ENCODE measurements at places on chromosomes 16 and 17.

DNA sequence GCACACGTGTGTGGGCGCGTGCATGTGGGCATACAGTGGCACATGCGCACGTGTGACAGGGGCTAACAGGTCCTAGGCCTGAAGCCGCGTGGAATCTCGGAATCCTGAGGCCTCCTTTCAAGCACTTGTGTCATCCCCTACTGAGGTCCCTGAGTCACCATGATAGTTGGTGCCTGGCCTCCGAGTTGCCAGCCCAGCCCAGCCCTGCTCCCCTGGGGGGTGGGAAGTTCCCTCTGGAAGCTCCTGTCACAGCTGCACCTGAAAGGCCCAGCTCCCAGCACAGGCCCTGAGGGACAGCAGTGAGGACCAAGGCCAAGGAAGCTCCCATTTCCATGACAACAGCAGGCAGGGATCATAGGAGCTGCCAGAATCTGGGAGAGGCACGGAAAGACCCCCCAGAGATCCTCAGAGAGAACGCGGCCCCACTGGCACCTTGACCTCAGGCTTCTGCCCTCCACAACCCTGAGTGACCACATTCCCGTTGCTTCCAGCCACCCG lies 35.4 kb upstream of the ENPP7 start:
- DNase-seq: no peak

- DNase-seq: no peak
Observed at GRCh38 chr17:35238821-35239220, 4.1 kb upstream of the SLFN5 start.

GRCh38 chr17:76987486-76988093 lies 119.4 kb downstream of the MGAT5B start:
- no peak for DNase-seq

- no peak for DNase-seq
Observed at GRCh38 chr17:34799751-34800150, 161.5 kb downstream of the CCT6B start.

- no peak for DNase-seq
Observed at GRCh38 chr17:77425791-77426641, 285.2 kb downstream of the SEC14L1 start.

GRCh38 chr16:72120026-72120425 lies 26.4 kb downstream of the DHX38 start:
- DNase-seq: no peak

DNA sequence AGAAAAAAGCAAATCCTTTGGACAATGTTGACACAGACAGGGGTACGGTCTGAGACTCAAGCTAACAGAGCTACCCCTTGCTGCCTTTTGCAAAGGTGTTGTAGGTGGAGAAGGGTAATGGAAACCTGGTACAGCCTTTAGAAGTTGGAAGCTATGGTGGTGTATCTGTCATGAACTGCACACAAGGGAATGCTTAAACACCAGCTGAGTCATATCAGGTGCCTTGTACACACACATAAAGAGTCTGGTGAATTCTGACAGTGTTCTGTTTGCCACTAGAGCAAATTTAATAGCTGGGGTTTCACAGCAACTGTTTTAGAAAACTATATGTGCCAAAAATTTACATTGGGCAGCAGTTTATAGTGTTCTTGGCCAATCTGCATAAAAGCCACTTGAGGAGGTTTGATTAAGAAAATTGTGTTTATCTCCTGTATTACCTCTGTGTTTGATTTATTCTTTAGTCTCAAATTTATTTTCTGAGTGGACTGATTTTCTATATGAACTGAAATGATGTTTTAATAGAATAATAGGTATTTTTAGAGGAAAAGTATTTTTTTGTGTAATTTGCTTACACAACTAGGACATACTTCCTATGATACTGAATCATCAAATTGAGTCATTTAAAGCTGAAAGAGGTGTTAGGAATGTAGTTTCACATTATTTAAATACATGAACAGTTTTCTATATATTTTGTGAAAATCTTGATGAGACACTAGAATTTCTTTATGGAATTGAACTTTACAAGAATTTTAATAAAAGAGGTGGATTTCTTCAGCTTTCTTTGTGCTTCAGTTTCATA lies 136.9 kb downstream of the MAP2K6 start:
- no peak for DNase-seq

DNA sequence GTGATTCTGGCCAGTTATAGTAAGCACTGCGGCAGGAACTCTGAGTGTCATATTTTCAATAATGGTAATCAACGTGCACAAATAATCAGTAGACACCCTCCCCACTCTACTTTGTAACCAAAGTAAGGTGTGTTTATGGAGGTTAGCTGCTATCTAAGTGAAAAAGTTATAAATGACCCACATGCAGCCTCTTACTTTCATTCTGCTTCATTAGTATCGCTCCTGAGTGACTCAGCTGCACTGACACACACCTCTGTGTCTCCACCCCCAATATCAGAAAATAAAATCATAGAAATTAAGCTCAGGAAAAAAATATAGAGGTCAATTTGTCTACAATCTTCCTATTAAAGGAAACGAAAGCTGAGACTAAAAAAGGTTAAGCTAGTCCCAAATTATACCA lies 64.1 kb upstream of the TRAP1 start:
- DNase-seq: no peak

- no peak for DNase-seq
Observed at GRCh38 chr17:21517538-21518293, 141.6 kb downstream of the KCNJ12 start.

DNA sequence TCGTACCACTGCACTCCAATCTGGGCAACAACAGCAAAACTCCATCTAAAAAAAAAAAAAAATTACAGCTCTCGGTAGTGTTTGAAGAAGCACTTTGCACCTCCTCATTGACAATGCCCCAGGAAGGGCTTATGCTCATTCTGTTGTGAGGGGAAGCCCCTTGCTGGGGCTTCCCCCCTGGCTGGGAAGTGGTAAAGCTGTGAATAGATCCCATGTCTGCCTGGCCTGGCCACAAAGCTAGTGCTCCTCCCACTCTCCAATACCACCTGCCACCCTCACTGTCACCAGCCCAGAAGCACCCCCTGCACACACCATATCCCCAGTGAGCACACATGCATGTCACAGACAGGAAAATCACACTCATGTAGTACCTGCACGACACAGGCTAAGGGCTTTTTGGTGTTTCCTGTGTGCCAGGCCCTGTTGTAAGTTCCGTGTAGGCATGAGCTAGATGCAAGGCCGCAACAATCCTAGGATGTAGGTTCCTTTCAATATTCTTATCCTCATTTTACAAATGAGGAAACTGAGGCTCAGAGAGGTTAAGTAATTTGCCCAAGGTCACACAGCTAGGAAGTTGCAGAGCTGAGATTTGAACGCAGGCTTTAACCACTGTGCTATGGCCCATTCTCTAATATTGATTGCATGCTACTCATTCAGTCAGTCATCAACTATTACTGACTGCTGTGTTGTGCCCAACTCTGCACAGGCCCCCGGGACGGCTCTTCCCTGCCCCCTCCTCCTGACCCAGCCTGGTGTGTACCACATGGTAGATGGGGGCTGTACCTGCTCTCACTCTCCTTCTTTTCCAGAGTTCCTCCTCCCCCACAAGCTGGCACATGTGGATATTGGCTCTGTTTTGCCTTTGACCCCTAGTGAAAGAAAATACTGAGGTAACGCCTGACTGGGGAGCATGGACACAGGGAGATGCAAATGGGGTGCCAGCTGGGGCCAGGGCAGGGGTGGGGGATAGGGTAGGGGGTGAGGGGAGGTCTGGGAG lies 11.9 kb upstream of the COL1A1 start:
- DNase-seq: no peak

DNA sequence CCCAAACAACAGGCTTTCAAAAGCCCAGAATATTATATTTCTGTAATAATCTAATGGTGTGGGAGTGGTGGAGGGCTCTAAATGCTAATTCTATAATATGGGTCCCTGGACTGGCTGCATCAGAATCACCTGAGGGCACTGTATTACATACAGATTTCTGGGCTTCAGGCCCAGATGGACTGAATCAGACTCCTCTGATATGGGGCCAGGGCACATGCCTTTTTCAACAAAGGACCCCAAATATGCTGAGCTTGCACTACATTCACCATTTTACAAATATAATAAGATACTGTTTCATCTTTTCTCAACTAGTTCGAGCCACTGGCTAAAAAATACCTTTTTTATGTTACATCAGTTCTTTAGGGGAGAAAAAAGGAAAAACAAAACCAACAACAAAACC lies 309.7 kb downstream of the MAP2K6 start:
- DNase-seq: no peak

- DNase-seq: no peak
Observed at GRCh38 chr17:28118362-28118761, 75.9 kb downstream of the NLK start.

DNA sequence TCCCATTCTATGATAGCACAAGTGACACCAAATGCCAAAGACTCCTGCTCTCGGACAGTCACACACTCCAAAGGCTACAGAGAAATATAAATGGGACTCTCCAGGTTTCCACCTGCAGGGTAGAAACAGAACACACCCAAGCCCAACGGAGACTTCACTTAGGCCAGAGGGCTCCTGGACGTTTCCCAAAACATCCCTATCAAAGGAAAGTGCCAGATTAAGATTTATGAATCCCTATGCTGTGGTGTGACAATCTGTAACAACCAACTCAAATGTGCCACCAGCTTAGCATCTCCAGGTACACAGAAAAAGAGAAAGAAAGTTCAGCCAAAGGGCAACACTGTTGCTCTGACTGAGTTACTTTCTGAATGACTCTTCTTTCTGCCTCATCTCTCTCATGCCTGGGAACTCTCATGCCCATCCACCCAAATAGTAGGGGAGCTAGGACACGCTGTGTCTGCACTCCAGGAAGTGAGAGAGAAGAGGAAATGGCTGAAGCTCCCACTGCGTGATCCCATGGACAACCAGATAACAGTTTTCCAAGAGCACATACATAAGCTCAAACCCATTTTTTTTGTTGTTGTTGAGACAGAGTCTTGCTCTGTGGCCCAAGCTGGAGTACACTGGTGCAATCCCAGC lies 49.7 kb downstream of the SMG6 start:
- no peak for DNase-seq

DNA sequence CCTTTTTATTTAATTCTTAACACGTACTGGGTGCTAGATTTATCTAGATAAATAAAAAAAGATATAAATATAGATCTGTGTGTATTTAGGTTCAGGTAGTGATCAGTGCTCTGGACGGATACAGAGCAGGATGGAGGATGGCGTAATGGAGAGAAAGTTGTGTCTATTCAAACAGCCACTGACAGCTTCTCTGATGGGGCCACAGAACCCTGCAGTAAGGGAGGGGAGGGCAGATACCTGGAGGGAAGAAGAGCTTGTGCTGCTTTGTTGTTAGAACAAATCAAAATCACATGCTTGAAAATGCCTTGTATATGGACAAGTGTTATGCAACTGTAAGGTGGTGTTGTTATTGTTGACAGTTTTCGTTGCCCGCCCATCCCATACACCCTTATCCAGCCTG lies 170.2 kb downstream of the UTP18 start:
- no peak for DNase-seq

DNA sequence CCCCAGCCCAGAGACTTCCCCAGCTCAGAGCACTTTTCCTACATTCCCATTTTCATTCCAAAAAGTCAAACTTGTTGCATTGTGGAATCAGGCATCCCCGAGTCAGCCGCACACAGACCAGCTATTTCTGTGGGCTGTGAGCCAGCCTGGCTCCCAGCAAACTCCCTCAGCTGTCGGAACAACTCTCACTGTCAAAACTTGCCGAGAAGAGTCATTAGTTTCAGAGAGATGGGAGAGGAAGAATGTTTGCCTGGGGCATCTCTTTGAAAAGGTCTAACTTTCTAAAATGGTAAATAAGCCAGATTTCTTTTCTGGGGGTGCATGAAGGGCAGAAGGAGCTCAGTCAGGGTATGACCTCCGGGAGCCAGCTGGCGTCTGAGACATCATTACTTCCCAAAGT lies 280.0 kb downstream of the TMEM114 start:
- DNase-seq: no peak

DNA sequence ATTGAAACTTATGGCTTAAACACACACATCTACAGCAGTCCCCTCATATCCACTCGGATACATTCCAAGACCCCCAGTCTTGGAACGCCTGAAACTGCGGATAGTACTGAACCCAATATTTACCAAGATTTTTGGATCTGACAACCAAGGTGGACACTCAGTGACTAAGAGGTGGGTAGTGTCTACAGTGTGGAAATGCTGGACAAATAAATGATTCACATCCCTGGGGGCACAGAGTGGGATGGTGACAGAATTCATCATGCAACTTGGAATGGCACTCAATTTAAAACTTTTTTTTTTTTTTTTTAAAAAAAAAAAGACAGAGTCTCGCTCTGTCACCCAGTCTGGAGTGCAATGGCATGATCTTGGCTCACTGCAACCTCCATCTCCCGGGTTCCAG lies 54.2 kb upstream of the TRAP1 start:
- no peak for DNase-seq

DNA sequence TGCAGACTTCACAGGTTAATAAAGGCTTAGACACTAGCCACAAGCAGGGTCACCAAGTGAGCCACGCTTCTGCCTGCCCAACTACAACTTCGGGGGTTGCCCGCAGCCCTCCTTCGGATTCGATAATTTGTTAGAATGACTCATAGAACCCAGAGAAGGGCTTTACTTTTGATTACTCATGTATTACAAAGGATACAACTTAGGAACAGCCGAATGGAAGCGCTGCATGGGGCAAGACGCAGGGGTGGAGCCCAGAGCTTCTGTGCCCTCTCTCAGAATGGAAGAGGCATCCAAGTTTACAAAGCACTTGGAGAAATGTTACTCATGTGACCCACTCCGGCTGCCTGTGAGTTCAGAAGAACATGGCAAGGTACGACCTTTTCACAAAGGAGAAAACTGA lies 7.5 kb upstream of the CDH5 start:
- no peak for DNase-seq

- DNase-seq: no peak
Observed at GRCh38 chr17:2712300-2713043, 908 bp upstream of the CLUH start.

- no peak for DNase-seq
Observed at GRCh38 chr17:79892457-79893241, 53.4 kb upstream of the CBX4 start.

DNA sequence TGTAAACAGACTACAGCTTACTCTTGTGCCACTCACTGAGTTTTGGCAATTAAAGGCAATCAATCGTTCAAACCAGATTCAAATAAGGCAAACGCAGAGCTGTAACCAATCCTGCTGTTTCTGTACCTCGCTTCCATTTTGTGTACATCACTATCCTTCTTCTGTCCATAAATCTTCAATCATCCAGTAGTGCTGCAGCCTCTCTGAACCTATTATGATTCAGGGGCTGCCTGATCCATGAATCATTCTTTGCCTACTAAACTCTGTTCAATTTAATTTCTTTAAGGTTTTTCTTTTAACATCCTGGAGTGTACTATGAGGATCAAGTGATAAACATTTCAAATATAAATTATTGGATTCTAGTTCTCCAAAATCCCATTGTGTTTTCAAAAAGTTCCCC lies 93.9 kb downstream of the CEP112 start:
- no peak for DNase-seq

DNA sequence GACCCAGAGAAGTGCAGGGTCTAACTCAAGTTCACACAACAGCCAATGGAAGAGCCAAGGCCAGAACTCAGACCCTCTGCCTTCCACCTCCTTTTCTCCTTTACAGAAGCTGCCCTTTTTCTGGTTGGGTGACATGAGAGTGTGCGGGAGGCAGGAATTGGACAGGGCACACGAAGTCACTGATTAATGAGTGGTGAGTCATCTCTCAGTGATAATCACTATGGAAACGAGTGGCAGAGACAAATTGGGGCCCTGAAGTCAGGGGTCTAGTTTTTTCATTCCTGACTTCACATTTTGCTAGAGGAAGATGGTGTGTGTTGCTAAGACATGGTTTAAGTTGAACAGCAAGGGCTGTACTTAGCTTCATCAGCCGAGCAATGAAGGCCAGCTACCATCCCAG lies 312.7 kb upstream of the CCL2 start:
- DNase-seq: no peak

All from stimulated activated CD4-positive, alpha-beta T cell treated with anti-CD3 and anti-CD28 coated beads, Interleukin-4, amount 100 ng/mL, for 4 hours (primary cell).